GF-D8 (cell line): ENCODE measurements at places on chromosomes 3 and 15.

- no peak for DNase-seq
Measured at GRCh38 chr3:109984976-109985375, 647.6 kb upstream of the DPPA4 start.

GRCh38 chr3:69888040-69888942, 111.2 kb upstream of the SAMMSON start:
- DNase-seq, result no peak

DNA sequence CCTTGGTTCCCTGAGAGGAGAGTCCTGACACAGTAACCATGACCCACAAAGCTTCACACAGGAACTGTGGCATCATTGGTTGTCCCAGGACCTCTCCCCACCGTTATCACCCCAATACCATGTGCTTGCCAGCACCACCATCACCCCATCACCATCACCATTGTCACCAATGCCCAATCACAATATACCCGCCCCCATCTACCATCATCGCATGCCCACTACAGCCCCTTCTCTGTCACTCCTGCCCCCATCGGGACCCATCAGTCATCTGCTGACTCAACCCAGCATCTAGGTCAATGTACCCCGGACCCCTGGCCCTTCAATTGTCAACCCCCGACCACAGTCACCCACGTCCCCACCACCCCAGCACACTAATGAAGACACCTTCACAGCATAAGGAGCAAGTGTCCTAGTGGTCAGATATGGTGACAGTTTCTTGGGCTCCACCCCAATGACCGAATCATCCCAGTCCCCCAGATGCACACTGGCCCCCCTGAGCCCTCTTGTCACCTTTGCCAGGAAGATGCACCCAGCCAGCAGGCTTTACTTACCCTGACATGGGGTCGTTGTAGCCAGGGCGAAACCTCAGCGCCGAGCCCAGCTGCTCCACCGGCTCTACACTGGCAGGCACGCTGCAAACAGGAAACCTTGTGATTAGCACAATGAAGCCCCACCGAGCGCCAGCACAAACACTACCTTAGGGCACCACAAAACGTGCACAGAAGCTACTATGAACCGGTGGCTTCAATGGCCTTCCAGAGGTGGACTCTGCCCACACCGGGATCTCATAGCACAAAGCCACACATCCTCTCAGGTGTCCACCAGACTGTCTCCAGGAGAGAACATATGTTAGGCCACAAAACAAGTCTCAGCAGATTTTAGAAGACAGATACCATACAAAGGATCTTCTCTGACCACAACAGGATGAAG, 25.1 kb downstream of the SHISA5 start:
- DNase-seq, result peak; percentile 47

DNA sequence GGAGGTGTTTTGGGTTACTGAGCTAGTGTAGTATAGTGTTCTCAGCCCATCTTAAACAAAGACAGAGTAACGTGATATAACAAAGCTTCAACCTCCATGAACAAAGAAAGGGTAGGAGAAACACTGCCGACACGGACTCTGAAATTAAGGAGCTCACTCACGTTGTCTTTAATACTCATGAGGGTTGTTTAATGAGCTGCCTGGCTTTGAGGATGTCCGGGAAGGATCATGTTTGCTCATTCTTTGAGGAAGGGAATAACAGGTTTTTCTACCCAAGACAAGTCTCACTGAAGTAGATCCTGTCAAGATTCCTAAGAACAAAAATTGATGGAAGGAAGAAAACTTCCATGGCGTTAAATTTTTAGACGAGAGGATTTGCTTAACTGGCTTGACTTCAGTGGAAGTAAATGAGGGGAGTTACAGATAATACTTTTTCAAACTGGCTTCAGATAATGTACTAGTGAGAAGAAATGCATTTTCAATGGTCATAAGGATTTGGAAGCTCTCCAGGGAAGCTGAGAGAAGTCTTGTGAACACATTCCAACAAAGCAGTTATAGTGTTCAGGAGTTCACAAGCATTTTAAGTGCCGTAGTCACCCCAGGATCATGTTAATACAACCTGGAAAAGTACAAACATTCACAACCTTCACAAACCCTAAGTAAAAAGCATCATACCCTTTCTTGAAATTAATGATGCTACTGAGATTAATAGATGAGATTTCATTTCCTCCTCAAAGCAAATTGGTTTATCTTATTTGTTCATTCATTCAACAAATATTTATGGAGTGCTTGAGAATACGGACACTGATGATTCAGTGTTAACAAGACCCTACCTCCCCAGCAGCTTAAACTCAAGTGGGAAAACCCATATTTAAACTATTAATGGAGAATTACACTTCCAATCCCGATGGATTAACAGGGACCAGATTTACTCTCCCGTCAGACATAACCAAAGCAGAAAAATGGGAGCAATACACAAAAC, 101.5 kb downstream of the SHQ1 start:
- no peak for DNase-seq
